CD4-positive, alpha-beta T cell (primary cell): ENCODE measurements at places on chromosomes 13 and 19. TPM values are rescaled to one million over a fixed set of nuclear protein-coding genes. Genes with fewer than 3 reads are reported as not detected.

The FBXW9 gene
- 2.2 TPM for total RNA-seq

The HSD11B1L gene
- 2.9 TPM for total RNA-seq

The ARHGEF18 gene
- total RNA-seq = 121 TPM

The FEM1A gene
- 11.8 TPM for total RNA-seq

The FAM216B gene
- total RNA-seq = not detected

The KLF16 gene
- 83.8 TPM for total RNA-seq

The CGB2 gene
- total RNA-seq = not detected

The SLC7A9 gene
- not detected for total RNA-seq

The FCER2 gene
- not detected for total RNA-seq

The ZNF600 gene
- total RNA-seq = 11.2 TPM

The WDR88 gene
- total RNA-seq = not detected

The CRX gene
- not detected for total RNA-seq

The KCNRG gene
- 0.27 TPM for total RNA-seq

The C1QTNF9 gene
- total RNA-seq = not detected

The AP1M2 gene
- total RNA-seq = 0.77 TPM

The REEP6 gene
- 2.8 TPM for total RNA-seq

The CACNG6 gene
- not detected for total RNA-seq

The RNF126 gene
- 119 TPM for total RNA-seq

The PDS5B gene
- total RNA-seq = 39.8 TPM

The ICAM4 gene
- 0.70 TPM for total RNA-seq

The KCNJ14 gene
- 1.7 TPM for total RNA-seq

The ZNF90 gene
- 2.9 TPM for total RNA-seq

The FPR1 gene
- total RNA-seq = 1.9 TPM

The GIPC3 gene
- 1.1 TPM for total RNA-seq

The ZNF682 gene
- 12.5 TPM for total RNA-seq

The MCEMP1 gene
- not detected for total RNA-seq

The ZNF763 gene
- 2.5 TPM for total RNA-seq

The TMEM238 gene
- total RNA-seq = 14.2 TPM
